Glutamatergic neuron (in vitro differentiated cells): ENCODE measurements at places on chromosomes 2 and 18.

DNA sequence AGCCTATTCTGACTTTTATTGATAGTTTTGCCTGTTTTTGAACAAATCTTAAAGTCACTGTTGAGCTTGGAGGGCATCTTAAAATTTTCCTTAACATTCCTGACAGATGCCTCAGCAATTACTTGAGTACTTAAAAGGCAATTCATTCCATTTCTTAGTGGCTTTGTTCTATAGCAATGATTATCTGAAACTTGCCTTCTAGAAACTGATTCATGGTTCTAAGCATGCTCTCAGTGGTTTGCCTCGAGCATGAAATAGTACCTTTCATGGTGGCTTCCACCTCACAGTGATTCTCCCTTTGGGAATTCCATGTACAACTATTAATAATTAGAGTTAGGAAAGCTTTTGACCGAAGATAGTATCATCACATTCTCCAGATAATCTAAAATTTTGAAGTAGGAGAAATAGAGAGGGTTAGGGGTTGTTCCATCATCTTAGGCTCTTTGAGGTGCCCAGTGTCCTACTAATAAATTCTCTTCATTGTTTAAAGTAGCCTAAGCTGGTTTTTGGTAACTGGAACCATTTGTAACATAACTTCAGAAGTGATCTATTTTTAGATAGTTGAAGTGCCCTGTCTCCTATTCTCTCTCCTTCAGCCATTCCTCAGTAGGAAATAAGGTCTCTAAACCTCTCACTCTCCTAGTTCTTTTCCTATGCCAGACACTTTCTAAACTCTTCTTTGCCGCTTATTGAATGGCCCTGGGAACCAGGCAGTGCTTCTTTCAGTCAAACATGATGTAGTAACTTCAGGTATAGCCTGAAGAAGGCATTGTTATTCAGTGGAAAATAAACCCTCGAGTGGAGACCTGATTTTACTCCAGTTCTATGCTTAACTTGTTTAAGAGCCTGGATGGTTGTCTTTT, 156.1 kb downstream of the HAUS1 start:
- no peak for DNase-seq

DNA sequence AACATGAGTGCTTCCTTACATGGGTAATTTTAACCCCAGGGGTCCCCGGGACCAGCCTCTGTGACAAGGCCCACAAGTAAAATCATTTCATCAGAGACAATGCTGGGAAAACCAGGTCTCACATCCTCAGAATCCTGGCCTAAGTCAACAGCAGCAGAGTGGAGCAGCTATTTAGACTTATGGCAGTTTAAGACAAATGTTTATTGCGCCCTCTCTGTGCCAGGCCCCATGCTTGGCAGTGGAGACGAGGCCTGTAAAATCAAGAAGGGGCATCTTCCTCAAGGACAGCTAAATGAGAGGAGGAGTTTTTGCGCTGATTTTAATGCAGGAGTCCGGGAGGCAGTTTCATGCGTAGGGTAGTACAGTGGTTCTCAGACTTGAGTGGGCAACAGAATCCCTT, 56.0 kb upstream of the ACAA2 start:
- DNase-seq, result no peak

DNA sequence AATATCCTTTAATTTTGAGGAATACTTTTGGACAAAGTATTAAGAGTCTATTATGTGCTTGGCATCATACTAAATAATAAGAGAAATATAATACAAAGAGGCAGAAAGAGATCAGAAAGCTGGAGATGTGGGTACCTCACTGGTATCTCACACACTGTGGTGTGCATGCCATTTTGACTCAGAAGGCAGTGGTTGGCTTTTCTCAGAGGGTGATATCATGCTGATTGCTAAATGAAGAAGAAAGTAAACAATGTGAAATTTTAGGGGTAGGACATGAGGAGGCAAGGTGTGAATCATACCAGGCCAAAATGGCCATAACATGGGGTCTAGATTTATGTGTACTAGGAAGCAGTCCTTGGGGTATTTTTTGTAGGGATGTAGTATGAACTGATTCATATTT, 16.6 kb upstream of the SPOPL start:
- DNase-seq, result no peak

- DNase-seq, result no peak
These were observed 66.7 kb downstream of the TMEM18 start for GRCh38 chr2:610491-610890.

- no peak for DNase-seq
These were observed 21.8 kb upstream of the CD226 start for GRCh38 chr18:69969491-69969890.

DNA sequence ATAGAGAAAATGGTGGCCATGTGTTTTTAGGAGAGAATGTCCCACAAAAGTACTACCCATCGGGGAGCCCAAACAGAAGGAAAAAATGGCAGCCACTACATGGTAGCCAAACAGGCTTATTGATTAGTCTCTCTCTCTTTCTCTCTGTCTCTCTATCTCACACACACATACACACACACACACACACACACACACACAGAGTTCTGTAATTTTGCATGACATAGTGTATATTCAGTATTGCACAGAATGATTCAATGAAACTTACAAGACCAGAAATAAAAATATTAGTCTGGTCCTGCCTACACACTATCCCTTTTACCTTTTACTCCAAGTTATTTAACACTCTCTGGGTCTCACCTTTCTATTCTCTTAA, 124.8 kb upstream of the SLC39A10 start:
- DNase-seq, result no peak

GRCh38 chr18:58125756-58126155, 81.7 kb downstream of the NEDD4L start:
- no peak for DNase-seq

DNA sequence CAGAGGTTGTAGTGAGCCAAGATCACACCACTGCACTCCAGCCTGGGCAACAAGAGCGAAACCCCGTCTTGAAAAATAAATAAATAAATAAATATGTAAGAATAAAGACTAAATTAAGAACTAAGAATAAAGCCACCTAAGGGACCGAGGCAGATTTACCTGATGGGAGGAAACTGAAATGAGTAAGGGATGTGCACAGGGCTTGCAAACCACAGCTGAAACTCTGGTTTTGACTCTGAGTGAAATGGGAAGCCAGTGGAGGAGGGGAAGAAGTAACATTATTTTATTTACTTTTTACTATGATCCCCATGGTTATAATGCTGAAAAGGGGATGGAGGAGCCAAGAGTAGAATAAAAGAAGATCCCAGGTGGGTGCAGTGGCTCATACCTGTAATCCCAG, 107.3 kb downstream of the CABYR start:
- no peak for DNase-seq

- no peak for DNase-seq
These were observed 9.1 kb downstream of the RPL31 start for GRCh38 chr2:101011152-101011551.

DNA sequence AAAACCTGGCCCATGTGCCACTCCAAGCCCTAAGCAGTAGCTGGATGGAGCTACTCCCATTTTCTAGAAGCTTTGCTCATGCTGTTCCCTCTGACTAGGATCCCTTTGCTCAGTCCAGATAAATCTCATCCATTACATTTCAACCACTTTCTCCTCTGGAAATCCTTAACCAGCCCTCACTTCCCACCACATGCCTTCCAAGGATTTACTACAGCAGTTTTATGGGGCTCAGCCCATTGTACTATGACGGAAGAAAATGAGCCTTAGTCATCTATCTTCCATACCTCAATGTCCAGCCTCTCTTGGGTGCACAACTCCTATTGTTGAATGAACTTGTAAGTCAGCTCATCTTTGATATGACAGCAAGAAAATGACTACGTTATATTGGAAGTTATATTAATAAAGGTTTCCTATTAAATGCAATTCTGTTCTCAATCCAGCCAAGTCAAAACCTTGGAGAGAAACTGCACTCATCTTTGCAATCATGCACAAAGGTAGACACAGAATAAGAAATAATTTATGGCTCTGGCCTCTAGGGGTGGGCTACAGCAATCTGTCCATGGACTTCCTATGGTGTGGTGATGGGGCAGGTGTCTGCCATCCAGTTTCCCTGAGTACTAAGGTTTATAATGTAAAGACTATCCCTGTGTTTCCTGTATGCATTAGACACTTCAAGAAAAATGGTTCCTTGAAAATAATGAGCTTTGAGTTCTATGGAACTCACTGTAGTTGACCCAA, 3.4 kb downstream of the B4GALT6 start:
- peak; percentile 16 for DNase-seq

- DNase-seq, result no peak
These were observed 337.0 kb downstream of the MBD2 start for GRCh38 chr18:53887447-53887846.

GRCh38 chr2:3289526-3289925, 88.1 kb downstream of the EIPR1 start:
- DNase-seq, result no peak

DNA sequence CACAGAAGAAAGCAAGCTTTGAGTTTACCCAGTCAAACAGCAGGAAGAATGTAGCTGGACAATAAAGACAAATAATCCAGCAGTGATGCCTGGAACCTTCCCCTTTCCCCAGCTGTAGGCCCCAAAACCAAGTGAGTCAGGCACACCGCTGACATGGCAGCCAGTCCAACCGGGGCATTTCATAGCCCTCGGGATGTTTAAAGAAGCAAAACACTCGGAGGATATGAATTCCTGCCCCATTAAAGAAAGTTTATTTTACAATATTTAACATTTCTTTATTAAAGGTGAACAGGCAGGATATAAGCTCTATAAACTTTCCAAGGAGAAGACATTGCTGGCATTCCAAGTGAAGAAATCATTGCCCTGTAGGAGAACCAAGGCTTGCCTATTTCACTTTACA, 507.6 kb upstream of the TNP1 start:
- no peak for DNase-seq

DNA sequence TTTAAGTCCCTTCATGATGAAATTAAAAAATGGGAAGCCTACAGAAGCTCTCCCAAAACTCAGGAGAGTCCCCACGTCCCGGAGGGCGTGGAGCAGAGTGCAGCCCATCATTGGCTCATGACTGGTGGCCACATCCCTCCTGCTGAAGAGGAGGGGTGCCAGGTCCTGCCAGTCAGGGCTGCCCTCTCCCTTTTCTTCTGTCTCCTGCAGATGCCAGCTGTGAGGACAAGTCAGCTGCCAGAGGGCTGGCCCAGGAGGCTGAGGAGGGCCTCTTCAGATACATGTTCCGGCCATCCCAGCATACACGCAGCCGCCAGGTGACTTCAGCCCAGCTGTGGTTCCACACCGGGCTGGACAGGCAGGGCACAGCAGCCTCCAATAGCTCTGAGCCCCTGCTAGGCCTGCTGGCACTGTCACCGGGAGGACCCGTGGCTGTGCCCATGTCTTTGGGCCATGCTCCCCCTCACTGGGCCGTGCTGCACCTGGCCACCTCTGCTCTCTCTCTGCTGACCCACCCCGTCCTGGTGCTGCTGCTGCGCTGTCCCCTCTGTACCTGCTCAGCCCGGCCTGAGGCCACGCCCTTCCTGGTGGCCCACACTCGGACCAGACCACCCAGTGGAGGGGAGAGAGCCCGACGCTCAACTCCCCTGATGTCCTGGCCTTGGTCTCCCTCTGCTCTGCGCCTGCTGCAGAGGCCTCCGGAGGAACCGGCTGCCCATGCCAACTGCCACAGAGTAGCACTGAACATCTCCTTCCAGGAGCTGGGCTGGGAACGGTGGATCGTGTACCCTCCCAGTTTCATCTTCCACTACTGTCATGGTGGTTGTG, 2.6 kb downstream of the INHA start:
- DNase-seq, result no peak

- no peak for DNase-seq
These were observed 132.7 kb downstream of the HDAC4 start for GRCh38 chr2:239268082-239268481.

- no peak for DNase-seq
These were observed 78.7 kb downstream of the GLI2 start for GRCh38 chr2:120814352-120814751.

DNA sequence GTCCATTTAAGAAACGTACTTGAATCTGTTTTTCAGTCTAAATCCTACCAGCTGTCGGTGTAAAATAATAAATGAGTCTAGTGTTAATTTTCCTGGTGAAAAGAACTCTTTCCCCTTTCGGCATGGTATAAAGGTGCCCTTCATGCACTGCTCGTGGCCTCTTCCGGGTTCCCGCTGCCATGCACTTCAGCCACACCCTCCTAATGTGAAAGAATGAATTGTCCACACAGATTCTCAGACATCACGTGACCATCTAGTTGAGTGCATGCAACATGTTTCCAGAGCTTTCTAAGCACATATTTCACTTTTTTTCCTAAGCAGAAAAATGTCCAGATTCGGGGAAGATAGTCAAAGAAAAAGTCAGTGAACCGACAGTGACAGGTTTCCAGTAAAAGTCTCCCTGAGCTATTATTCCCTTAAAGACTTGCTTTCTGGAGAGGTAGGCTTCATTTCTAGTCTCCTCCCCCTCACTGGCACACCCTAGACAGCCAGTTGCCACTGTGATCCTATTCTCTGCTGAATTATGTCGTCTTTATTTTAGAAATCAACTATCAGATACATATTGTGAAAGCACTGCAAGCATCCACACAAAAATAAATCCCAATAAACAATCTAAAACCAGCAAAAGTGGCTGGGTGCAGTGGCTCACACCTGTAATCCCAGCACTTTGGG, 65.9 kb upstream of the RPL31 start:
- DNase-seq, result no peak

DNA sequence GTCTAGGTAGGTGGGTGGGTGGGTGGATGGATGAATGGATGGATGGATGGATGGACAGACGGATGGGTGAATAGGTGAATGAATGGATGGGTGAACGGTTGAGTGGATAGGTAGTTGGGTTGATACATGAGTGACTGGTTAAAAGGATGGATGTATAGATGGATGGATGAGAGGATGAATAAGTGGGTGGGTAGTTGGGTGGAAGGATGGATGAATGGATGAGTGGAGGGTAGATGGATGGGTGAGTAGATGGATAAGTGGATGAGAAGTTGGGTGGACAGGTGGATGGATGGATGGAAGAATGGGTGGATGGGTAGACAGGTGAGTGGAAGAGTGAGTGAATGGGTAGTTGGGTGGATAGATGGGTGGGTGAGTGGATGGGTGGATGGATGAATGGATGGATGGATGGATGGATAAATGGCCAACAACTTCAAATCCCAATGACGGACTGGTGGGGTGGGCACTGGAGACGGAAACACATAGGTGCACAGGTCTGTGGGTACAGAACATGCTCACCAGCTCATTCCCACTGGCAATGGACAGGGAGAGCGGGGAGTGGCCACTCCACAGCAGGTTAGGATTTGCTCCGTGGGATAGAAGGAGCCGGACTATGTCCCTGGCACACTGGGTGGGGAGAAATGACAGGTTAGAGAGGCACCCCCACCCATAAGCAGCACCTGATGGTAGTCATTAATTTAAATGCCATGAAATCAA, 48.8 kb downstream of the ANKMY1 start:
- no peak for DNase-seq

DNA sequence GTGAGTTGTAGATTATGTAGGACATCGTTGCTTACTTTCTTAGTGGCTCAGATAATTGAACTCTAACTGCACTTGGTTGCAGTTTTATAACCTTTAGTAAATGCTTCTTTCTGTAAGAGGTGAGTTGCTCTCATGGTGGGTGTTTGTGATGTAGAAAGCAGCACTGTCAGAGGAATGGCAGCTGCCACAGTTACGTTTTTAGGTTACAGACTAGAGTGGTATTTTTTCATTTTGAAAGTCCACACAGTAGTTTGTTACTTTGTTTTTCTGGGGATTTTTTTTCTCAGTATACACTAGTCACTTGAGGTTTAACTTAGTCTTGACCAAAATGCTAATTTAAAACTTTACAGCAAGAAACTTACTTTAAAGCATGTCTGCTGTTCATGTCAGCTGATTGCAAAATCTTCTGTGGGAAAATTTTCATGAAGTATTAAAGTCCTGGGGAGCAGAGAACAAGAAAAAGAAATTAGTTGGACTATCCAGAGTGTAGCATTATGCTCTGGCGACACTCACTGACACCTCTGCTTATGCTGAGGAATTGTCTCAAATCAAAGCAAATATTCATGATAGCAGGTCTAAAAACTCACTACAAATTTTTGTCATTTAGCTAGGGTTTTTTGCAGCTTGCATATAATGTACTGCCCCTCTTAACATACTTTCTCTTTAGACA, 14.8 kb downstream of the AFTPH start:
- no peak for DNase-seq
